ENCODE measurements at places on chromosomes 1 and 21.
A peak's percentile ranks its signal among the peaks of the same experiment; 100 is the strongest.

DNA sequence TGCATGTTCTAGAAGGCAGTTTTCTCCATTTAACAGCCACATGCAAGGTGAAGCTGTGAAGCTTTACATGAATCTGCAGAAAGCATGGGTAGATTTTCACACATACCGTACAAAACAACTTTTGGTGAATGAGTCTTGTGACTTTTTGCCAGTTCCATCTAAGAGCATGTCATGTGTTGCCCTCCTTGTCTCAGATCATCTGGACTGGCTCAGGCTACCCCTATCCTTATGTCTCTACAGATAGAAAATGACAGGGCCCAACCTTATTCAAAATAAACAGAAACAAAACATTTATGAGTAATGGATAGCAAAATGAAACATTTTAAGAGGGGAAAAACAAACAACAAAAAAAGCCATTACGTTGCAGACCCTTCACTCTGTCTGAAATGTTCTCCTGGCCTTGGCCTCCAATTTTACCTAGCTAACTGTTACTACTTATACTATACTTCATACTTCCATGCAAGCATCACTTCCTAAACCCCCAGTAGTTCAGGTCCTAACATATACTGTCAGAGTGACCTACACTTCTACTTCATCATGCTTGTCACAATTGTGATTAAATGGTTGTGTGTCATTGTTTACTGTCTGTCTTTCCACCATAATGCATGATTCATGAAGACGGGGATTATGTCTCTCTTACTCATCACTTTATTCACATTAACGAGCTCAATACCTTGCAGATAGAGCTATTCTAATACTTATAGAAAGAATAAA is 39.0 kb downstream of the LRRC8C start:
- peaks cover 16% of the 10 kb centered on the region for H3K4me1 ChIP-seq
- H3K27me3 ChIP-seq, result no peaks in the 10 kb centered on the region
- DNase-seq, result no peak

DNA sequence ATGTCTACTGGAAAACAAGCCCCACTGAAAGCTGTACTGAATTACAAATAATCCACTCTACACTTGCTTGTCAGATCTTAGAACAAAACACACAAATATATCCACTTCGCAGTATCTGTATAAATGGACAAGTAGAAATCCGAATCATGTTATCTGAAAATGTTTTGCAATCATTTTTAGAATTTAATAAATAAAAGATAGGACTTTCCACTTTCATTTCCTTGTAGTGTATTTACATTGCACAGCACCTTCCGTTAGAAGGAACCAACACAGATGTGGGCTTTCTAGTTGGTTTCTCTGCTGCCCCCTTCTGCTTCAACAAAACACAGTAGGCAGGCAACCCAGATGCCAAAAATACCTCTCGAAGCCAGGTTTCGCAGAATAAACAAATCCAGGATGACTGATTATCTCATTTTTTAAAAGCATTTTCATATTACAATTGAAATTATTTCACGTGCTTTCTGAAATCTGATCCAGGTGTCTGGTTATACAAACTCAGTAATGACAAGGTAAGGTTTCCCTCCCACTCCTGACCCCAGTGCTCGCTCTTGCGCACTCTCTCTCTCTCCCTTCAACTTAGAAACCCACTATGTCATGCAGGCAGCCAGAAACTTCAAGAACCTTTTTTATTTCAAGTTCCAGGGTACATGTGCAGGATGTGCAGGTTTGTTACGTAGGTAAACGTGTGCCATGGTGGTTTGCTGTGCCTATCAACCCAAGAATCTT is 389.9 kb downstream of the SMYD3 start:
- DNase-seq, result peak; percentile 85
- no peaks in the 10 kb centered on the region for H3K4me1 ChIP-seq
- peak overlapping the region; percentile 40 for H3K27ac ChIP-seq
- no peak overlapping the region for H3K4me3 ChIP-seq

DNA sequence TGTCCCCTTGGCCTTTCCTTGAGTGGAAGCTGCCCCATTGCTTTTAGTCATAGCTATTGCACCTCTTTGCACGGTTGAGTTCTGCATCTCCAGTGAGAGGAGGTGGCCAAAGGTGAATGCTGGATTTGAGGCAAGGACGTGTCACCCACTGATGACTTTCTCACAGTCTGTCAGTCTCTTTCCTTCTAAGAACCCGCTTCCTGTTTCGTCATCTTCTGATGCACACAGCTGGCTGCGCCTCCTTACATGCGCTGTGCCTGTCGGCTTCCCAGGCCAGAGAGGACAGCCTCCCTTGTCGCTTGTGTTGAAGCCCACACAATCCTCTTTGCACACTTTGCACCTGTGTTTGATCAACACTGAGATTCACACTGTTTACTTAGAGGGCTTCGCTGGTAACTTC is 41.8 kb upstream of the PWP2 start:
- H3K36me3 ChIP-seq, result peaks cover 70% of the 10 kb centered on the region
- peak; percentile 89 for DNase-seq
- H3K4me1 ChIP-seq, result peaks cover 33% of the 10 kb centered on the region
- H3K4me3 ChIP-seq, result no peak overlapping the region
- H3K27me3 ChIP-seq, result no peaks in the 10 kb centered on the region

GRCh38 chr1:219573960-219574359 is 38.9 kb downstream of the ZC3H11B start:
- no peak overlapping the region for H3K4me3 ChIP-seq
- no peaks in the 10 kb centered on the region for H3K27me3 ChIP-seq
- DNase-seq, result no peak
- H3K27ac ChIP-seq, result no peak overlapping the region
- H3K4me1 ChIP-seq, result no peaks in the 10 kb centered on the region
- H3K36me3 ChIP-seq, result no peaks in the 10 kb centered on the region

- H3K27ac ChIP-seq, result peak overlapping the region; percentile 76
- peaks cover 14% of the 10 kb centered on the region for H3K4me1 ChIP-seq
- H3K27me3 ChIP-seq, result no peaks in the 10 kb centered on the region
- DNase-seq, result no peak
Measured at GRCh38 chr21:29018540-29018939, 609 bp downstream of the RWDD2B start.

DNA sequence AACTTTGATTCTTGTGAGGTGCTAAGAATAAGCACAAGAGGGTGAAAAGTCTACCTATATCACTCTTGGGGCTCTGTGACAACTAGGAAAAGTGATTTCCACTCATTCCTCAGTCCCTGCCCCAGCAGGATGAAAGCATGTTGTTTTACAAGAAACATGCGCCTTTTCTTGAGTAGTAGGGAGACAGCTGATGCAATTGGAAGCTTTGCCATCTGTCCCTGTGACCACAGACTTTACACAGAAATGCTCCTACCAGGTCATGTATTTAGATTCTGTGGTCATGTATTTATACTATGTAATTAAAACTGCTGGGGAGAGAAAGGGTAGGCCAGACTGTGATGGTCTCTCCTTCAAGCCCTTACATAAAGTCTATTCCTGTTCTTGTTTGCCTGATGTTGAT is 445.5 kb downstream of the PTPRC start:
- no peak overlapping the region for H3K4me3 ChIP-seq
- no peaks in the 10 kb centered on the region for H3K36me3 ChIP-seq
- no peak for DNase-seq
- H3K27me3 ChIP-seq, result no peaks in the 10 kb centered on the region
- no peaks in the 10 kb centered on the region for H3K4me1 ChIP-seq
- no peak overlapping the region for H3K27ac ChIP-seq

GRCh38 chr1:152107984-152108881 is 7.0 kb downstream of the TCHH start:
- DNase-seq, result no peak
- H3K36me3 ChIP-seq, result no peaks in the 10 kb centered on the region
- H3K4me3 ChIP-seq, result no peak overlapping the region
- H3K27ac ChIP-seq, result no peak overlapping the region

- H3K27ac ChIP-seq, result peak overlapping the region; percentile 71
- no peaks in the 10 kb centered on the region for H3K27me3 ChIP-seq
- H3K36me3 ChIP-seq, result no peaks in the 10 kb centered on the region
- H3K4me3 ChIP-seq, result peak overlapping the region; percentile 41
- peak; percentile 69 for DNase-seq
Measured at GRCh38 chr1:8424539-8425116, 106.7 kb downstream of the SLC45A1 start.

DNA sequence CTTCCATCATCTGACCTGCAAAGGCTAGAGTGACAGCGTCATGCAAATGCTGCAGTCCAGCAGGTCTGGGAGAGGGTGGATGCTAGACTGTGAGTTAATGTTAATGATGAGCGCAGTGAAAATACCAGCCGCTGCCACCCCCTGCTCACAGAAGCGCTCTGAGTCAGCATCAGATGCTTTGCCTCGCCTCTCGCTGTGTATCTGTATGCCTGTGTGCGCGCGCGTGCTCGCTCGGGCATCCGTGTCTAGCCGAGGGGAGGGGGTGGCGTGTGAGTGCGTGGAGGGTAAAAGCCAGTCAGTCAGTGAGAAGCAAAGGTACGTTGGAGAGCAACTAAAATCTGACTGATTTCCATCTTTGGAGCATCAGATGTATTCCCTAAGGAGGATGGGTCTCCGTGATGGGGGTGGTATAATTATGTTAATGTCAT is 858.7 kb downstream of the USP25 start:
- no peak overlapping the region for H3K4me3 ChIP-seq
- no peaks in the 10 kb centered on the region for H3K4me1 ChIP-seq
- no peak for DNase-seq

DNA sequence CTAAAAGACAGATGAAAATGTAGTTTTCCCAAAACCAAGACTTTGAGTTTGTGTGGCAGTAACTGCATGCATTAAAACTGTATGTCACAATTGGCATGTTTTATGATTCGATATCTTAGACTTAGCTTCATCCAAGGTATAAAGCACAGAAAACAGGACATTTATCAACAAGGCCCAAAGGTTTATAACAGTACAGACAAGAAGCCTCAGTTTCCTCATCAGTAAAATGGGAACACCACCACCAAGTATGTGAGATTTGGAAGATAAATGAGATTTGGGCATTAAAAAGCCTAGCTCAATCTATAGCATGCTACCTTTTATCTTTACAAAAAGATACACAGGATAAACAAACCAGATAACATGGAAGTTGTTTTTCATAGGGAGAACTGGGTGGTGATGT is 128.5 kb downstream of the DAB1 start:
- no peaks in the 10 kb centered on the region for H3K4me1 ChIP-seq
- no peak for DNase-seq
- no peak overlapping the region for H3K27ac ChIP-seq
- H3K4me3 ChIP-seq, result no peak overlapping the region

Data from T-cell (primary cell).